ENCODE measurements at places on chromosomes 6 and 20.

- no peak for DNase-seq
Measured at GRCh38 chr20:46122071-46122470, 4.0 kb downstream of the CD40 start.

- DNase-seq = no peak
Measured at GRCh38 chr6:151911401-151911800, 103.9 kb downstream of the ESR1 start.

DNA sequence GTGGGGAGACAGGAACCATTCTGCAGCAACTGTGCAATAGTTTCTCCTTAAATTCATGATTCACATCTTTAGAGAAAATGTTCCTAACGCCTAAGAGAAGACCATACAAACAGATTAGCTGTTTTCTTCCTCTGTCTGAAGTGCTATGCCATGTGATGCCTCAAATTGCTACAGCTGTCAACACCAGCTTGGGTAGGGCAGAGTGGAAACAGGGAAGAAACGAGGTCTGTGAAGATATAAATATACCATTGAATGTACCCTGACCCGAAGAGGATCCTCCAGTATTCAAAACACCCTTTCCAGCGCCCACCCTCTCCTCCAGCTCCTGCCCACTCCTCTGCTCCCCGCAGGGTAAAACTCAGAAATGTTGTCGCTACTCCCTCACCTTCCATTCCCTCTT is 40.3 kb upstream of the PRND start:
- DNase-seq = no peak

- DNase-seq = no peak
Measured at GRCh38 chr20:50519036-50519762, 9.0 kb downstream of the PTPN1 start.

GRCh38 chr20:41358230-41358629 is 8.4 kb downstream of the EMILIN3 start:
- no peak for DNase-seq

- DNase-seq = no peak
Measured at GRCh38 chr20:35767683-35768481, 3.9 kb upstream of the PHF20 start.

DNA sequence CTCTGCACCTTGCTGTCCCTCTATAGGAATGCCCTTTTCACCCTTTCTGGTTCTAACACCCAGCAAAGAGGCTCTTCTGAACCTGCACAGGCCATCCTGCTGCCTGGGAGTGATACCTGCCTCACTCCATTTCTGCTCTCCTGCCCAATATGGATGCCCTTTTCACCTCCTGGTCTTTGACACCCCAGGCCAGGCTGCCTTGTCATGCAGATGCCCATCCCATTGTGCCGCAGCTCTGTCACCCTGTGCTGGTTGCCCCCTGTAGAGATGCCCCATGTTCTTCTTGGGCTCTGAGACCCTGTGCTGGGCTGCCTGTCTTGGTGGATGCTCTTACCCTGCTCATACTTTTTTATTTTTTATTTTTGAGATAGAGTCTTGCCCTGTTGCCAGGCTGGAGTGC is 95.3 kb downstream of the CDKAL1 start:
- peak; percentile 11 for DNase-seq

DNA sequence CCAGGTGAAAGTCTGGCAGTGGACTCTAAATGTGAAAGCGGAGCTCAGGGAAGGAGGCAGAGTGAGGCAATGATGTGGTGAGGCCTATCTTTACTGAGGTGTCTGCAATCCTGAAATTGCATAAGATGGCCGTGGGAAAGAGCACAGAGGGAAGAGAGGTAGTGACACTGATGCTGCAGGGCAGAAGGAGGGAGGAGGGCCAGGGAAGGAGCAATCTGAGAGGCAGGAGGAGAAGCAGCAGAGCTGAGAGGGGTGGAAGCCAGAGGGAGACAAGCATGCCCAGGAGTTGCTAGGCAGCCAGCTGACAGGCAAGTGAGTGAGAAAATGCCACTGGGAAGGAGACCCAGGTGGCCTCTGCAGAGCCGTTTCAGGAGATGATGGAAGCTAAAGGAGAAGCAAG is 97.4 kb upstream of the CNR1 start:
- DNase-seq = no peak

- no peak for DNase-seq
Measured at GRCh38 chr20:19909725-19910124, 107.4 kb upstream of the NAA20 start.

- no peak for DNase-seq
Measured at GRCh38 chr20:57996936-57997890, 231.2 kb downstream of the ANKRD60 start.

DNA sequence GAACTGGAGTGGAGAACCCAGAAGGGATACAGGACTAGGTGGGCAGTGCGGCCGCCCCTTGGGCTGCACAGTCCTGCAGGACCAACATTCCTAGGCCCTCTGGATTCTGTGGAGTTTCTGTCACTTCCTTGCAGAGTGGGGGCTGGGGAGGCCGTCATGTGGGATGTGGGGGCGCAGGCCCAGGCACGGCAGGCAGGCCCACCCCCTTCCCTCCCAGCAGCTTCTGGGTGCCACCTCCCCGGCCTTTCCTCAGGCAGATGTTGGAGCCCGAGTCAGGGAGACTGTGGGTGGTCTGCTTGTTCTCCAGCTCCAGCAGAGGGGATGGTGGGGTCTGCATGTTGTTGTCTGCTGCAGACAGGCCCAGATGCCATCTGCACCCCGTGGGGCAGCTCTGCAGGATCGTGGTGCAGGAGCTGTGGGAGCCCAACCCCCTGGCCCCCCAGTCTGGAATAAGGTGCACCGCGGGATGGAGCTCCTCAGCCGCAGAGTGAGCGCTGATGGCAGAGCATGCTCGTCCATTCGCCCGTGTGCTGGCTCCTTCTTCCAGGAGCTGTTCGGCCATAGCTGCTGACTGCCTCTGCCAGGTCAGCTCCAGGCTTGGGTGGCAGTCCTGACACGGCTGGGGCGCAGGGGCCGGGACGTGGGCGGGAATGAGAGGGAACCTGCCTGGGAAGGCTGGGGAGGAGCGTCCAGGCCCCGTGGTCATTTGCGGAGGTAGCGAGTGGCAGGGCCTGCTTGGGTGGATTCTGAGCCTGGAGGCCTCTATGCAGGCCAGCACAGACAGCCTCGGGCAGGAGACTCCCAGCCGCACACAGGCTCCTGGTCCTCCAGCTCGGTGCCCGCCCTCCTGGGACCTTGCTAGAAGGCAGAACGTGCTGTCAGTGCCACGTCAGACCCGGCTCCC is 18.1 kb downstream of the SLC17A9 start:
- no peak for DNase-seq

- no peak for DNase-seq
Measured at GRCh38 chr20:13396022-13396421, 174.9 kb downstream of the ISM1 start.

GRCh38 chr6:13288969-13289391 is 39.4 kb downstream of the TBC1D7 start:
- DNase-seq = no peak

Data from iPS-NIHi11 (cell line).